ENCODE measurements at places on chromosomes 11 and 22.

DNA sequence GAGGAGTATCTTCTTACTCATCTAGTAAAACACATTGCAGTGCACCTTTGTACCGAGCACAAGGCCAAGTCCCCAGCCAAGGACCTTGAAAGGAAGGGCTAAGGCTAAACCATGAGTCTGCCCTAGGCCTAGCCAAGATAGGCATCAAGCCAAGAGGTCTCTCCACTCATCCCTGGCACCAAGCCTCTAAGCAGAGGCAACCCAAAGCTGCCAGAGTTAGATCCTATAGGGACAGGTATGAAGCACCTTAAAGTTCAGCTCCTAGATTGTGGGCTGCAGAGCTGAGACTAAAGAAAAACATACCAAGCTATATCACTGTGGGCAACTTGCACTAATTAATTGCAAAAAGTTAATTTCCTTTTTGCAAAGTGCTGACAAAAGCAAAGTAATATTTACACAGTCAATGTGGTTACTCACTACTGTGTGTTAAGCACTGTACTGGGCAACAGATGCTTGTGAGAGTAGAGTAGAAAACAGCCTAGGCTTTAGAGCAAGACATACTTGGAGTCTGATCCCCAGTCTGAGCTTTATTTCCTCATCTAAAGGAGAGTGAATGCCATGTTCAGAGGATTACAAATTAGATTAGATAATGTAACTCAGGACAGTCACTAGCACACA lies 7.2 kb downstream of the COA4 start:
- no peak for DNase-seq

GRCh38 chr22:45546333-45547015 lies 43.8 kb downstream of the FBLN1 start:
- DNase-seq = no peak

DNA sequence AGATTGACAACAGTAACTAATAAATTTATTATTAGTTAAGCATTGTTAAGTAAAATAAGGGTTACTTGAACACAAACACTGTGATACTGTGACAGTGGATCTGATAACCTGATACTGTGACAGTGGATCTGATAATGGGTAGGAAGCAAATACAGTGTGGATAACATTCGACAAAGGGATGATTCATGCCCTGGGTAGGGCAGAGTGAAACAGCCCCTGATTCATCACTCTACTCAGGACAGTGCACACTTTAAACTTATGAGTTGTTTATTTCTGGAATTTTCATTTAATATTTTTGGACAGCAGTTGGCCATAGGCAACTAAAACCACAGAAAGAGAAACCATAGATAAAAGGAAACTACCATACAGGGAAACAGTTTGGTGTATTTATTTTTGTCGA lies 60.8 kb upstream of the CTSC start:
- no peak for DNase-seq

DNA sequence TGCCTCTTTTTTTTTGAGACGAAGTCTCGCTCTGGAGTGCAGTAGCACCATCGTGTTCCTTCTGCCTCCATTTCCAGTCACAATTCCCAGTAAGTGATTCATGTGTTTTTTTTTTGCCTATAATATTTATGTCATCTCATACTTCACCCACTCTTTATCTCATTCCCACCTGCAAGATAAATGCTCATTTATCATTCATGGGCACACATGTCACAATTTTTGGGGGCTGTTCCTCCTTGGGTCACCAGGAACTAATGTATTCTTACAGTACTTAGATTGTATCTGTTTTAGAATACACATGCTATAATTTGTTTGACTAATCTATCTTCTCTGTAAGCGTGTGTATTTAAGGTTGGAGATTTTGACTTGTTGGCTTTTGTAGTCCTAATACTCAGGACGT lies 222.7 kb downstream of the SWAP70 start:
- DNase-seq = no peak

DNA sequence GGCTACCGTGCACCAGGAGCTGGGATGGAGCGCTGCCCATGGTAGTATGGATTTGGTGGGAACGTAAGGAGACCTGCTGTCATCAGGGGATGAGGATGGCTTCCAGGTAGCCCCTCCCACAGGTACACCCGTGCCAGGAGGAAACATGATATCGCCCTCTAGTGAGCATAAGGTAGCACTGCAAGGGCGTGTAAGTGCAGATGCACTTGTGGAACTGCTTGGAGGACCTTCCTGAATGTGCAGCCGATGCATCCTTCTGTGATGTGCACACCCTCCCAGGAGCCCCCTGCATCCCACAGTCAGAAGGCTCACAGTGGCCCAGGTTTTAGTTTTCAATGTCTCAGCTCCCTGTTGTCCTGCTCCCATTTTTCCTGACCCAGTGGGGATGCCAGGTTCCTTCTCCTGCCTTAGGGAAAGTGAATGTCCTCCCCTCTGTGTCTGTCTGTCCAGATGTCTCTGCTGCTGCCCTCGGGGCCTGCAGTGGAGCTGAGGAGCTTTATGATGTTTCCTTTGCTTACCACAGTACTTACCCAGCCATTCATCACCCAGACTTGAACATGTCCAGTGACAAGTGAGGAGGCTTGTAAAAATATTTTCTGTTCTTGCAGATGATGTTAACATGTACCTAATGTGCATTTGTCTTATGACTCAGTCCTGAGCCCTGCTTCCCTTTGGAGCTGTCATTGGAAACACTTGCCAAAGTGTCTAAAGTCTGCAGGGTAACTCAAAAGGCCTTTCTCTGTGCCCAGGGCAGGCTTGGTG lies 49.2 kb downstream of the DBX1 start:
- no peak for DNase-seq

DNA sequence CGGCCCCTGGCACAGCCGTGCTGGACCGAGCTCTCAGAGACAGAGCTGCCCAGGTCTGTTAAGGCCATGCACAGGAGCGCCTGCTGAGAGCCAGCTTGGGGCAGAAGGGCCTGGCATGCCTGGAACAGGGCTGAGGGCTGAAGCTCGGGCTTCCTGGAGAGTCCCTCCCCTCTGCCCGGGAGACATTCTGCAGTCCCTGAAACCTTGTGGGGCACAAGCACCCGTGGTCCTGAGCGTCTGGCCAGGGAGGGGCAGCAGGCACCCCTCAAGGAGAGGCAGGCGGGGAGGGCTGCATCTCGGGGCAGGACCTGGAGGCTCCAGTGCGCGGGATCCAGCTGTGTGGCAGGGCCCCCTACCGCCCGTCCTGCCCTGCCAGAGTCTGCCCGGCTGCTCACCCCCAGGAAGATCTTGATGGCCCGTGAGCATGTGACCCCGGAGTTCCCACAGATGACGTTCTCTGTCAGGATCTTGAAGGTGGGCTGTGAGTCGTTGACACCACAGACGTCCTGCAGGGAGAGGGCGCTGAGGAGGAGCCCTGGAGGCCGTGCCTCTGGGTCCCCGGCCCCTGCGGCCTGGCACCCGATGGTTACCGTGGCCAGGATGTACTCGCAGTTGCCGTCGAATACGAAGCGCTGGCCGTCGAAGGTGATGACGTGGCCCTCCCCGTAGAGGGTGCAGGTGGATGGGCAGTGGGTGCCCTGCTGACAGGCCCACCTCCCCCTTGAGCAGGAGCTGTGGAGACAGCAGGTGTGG lies 10.9 kb downstream of the MUC6 start:
- no peak for DNase-seq

DNA sequence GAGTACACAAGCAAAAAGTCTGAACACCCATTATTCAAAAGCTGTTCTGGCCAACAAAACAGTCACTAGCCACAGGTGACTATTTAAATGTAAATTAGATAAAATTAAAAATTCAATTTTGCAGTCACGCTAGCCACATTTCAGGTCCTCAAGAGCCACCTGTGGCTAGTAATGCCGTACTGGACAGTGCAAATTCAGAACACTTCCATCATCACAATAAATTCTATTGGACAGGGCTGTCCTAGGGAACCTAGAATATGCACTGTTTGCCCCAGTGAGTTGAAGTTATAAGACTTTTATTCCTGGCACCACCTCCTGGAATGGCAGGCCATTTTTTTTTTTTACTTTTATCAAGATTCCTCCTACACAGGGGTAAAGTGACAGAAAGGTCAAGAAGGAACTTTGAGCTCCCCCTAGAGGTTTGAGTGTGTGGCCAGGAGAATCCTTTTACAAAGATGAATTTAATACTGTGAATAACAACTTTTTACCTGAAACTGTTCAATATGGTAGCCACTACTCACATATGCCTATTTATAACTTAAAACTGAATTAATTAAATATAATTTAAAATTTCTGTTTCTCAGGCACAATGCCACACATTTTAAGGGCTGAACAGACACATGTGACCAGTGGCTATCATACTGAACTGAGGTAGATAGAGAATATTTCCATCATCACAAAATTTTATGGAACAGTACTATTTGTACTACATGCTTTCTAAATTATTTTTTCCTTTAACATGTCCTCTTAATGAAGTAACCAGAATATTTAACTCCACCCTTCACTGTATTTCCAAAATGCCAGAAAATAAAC lies 6.5 kb downstream of the MSANTD2 start:
- DNase-seq = no peak

- no peak for DNase-seq
These were observed 455.9 kb downstream of the MN1 start for GRCh38 chr22:27345691-27346090.
